ENCODE measurements at places on chromosomes 12 and 14.
A peak's percentile ranks its signal among the peaks of the same experiment; 100 is the strongest.

- no peak for DNase-seq
Observed at GRCh38 chr14:28785096-28785952, 18.7 kb downstream of the FOXG1 start.

DNA sequence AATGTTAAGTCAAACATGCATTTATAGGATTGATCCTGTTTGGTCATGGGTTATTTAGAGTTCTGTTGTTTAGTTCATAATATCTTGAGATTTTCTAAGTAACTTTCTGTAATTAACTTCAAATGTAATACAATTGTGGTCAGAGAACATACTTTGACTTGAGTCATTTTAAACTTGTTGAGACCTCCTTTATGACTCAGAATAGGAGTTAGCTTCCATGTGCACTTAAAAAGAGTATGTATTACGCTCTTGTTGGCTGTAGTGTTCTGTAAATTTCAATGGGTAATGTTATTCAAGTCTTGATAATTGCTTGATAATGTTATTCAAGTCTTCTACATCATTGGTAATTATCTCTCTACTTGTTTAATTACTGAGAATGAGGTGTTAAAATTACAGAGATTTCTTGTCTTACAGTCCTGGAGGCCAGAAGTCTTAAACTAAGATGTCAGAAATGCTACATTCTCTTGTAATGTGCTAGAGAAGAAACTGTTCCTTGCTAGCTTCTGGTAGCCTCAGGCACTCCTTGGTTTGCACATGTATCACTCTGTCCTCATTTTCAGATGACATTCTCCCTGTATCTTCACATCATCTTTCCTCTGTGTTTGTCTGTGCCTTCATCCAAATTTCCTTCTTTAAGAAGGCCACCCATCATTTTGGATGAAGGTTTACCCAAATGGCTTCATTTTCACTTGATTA is 197.3 kb downstream of the TMTC3 start:
- no peak for DNase-seq

- no peak for DNase-seq
Observed at GRCh38 chr12:6818645-6819044, 3.0 kb upstream of the GPR162 start.

DNA sequence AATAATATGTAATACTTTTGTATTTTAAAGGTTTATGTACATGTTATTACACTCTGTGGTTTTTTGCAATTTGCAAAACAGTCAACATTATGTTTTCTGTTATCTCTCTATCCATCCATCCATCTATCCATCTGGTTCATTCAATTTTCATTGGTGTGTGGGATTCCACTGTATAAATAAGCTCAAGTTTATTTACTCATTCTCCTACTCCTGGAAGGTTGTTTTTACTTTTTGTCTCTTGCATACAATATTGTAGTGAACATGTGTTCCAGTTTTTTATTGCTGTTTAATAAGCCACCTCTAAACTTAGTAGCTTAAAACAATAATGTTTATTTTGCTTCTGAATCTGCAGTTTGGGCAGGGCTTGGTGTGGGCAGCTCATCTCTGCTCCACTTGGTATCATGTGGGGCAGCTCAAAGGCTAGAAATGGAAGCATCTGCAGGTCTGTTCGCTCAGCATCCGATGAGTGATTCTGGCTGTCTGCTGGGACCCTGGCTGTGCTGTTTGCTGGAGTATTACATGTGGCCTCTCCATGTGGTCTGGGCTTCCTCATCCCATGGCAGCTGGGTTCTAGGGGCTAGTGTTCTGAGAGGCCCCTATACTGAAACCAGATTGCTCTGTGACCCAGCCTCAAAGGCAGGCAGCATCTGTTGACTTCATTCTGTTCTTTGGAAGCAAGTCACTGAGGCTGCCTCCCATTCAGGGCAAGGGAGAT is 98.8 kb downstream of the SLC25A47 start:
- DNase-seq, result no peak

DNA sequence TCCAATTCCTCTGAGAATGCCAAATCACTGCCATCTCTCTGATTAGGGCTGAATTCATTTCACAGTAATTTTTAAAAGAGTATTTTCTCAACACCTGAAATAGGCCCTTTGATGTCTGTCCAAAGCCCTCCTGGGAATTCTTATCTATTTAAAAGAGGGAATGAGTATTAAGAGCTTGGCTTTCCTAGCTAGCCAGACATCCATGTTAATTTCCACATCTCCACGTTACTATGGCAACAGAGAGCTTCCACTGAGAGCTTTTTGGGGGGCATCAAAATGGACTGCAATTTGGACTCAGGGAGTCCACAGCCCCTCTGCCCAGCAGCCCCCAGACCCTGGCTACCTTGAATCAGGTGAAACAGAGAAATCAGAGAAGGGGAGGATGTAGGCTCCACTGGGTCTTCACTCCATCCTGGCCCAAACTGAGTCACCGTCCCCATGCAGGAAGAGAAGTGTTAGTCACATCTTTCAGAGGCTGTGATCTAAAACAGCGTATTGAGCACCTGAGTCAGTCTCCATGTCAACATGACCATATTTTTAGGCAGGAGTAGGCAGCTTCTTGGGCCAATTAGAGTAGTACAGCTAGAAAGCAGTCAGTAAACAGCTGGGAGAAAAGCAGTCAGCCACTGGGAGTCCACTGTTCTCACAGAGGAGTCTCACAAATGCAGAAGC is 7.0 kb upstream of the FICD start:
- DNase-seq, result no peak

DNA sequence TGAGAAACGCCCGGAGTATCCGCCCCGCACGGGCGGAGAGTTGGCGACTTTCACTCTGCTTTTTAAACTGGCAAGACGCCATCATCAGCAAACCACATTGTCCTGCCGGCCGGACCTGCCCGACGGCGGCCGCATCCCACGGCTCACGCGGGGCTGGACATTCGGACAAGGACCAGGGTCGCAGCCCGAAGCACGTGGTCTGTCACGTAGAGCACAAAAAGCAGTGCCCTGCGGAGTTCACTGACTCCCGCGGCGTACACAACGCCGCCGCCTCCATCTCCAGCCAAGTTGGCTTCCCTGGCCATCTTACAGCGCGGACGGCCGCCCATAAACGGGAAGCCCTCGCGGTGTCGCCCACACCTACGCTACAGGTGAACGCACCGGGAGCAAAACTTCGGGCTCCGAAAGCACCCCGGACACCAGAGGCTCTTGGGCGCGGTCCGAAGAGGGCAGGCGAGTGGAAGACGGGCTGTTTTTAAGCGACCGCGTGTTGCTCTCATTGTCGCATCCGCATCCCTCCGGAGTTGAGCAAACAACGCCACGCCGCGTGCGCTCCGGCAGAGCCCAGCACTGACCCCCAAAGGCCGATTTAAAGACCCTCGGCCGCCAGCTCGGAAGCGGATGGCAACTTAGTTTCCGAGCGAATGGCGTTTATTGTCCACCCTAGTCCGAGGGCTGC is 966 bp downstream of the SINHCAF start:
- DNase-seq, result peak; percentile 82

DNA sequence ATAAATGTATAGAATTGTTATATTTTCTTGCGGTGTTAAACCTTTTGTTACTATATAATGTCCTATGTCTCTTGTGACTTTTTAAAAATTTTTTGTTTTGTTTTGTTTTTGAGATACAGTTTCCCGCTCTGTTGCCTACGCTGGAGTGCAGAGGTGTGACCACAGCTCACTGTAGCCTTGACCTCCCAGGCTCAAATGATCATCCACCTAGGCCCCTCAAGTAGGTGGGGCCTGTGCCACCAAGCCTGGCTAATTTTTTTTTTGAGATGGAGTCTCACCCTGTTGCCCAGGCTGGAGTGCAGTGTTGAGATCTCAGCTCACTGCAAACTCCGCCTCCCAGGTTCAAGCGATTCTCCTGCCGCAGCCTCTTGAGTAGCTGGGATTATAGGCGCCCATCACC is 26.5 kb upstream of the RCOR1 start:
- no peak for DNase-seq

DNA sequence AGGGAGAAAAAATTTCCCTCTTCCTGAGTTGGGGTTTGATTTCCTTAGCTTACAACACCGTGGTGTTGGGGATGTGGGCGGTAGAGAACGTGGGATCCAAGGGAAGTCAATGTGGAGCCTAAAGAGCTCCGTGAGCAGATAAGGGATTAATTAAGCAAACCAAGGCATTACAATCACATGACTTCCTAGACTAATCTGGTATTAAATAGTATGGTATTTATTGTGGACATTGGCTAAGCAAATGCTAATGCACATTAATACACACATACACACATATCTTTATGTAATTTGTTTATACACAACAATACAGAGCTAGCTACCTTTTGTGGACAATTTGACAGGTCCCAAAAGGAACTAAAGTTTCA is 791 bp upstream of the RNF41 start:
- DNase-seq, result no peak

DNA sequence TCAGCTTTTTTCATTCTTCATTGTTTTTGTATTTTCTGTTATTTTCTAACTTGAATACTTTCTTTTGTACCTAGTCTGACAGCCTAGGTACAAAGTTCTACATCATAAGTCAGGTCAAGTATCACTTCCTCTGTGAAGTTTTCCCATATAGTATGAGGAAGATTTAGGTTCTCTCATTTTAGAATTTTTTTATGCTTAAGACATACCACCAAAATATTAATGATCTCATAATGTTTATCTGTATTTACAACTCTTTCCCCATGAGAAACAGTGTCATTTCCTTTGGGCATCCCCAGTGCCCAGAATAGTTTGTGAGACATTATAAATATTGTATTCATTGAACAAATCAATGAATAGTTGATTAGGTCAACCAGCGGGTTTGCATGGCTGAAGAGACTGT is 3.1 kb upstream of the ATF7IP start:
- no peak for DNase-seq

- no peak for DNase-seq
Observed at GRCh38 chr12:55970775-55971174, 3.1 kb upstream of the RAB5B start.

DNA sequence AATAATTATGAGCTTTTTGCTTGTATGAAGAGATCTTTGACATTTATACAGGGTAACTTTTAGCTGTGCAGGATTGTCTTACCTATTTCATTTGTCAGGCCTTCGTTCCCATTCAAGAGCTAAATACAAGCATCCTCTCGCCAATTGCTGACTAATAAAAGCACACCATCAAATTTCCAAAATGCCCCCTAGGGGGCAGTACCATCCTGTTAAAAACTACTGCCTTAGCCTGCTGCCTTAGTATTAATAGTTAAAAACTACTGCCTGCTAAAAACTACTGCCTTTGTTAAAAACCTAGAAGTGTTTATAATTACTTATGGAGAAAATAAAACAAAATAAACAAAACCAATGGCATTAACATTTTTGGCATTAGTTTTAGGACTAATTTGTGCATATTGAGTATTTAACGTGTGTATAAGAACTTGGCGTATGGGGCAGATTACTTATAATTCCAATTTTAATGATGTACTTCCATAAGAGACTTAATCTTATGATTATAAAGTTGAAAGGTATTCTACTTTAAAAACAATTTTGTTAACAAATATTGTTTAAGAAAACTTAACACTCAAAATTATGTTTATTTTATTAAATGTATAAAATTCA is 3.0 kb upstream of the IFI27L2 start:
- DNase-seq, result peak; percentile 77

GRCh38 chr12:113290506-113290905 is 44.4 kb downstream of the SLC8B1 start:
- DNase-seq, result peak; percentile 73

DNA sequence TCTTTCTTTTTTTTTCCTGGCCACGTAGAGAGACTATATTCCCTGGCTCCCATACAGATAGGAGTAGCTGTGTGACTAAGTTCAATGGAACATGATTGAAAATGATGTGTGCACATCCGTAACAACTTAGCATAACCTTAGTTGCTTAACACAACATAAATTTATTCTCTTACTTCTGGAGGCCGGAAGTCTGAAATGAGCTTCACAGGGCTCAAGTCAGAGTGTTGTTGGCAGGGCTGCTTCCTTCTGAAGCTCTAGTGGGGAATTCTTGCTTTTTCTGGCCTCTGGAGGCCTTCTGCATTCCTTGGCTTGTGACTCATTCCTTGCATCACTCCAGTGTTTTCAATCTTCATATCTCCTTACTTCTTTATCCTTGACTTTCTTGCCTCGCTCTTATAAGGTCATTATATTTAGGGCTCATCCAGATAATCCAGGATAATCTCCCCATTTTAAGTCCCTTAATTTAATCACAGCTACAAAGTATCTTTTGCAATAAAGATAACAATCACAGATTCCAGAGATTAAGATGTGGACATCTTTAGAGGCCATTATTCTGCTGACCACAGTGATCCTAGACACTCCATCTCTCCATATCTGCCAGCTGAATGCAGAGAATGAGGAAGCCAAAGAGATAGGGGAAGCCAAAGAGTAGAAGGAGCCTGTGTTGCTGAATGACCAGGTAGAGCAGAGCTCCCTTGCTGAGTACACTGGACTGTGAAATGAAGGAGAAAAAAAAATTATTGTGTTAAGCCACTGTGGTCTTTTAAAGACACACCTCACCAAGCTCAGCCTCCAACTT is 21.0 kb upstream of the SNX6 start:
- no peak for DNase-seq

GRCh38 chr12:38998887-38999482 is 93.6 kb upstream of the CPNE8 start:
- no peak for DNase-seq

DNA sequence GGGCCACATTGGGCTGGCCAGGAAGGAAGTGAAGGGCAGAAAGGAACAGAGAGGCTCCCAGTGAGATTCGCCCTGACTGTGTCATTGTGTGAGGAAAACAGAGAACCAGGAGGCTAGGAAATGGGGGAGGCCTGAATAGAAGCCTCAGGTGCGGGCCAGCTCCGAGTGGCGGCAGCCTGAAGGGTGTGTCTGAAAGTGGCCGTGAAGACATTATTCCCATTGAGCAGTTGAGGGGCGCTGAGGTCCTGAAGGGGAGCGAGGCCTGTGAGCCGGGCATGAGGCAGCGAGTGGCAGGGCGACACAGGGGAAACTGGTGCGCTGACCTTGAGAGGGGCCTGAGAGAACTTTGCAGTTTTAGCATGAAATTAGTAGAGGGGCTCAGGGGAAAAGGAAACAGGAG is 6.9 kb downstream of the CLBA1 start:
- no peak for DNase-seq

- no peak for DNase-seq
Observed at GRCh38 chr12:114918535-114919233, 234.7 kb upstream of the TBX3 start.

DNA sequence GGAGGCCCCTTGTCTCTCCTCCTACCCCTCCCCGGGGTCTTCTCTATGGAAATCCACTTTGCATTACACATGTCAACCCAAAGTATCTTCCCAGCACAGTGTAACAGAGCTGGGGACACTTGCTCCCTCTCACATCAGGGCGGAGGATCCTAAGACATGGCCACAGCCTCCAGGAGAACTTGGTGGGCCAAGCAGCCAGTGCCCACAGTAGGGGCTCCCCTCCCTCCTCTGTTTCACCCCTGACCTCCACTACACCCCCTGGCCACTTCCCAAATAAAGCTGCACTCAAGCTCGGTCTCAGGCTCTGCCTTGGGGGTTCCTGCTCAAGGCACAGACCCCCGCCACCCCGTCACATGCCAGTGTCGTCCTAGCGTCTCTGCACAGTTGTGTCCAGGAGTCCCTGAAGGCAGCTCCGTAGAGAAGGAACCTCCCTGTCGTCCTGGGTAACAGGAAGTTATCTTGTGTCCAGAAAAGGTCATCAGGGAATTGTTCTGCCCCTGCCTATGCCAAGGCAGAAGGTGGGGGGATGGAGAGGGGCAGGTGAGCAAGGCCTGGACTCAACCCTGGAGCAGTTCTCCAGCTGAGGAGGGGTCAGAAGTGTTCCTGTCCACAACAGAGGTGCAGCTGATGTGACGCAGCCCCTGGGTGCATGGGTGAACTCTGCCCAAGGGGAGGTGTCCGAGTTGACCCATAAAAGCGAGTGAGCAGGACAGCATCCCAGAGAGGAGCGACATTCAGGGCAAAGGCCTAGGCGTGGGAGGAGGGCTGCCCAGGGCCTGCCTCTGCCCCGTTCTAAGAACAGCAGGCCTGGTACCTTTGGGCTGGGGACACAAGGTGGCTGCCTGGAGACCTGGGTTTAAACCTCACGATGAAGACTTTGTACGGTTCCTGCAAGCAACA is 25.5 kb downstream of the DIO3 start:
- DNase-seq, result no peak
